ENCODE measurements at places on chromosomes 3 and 15.

GRCh38 chr15:89569090-89569745, 6.1 kb upstream of the TICRR start:
- DNase-seq, result no peak

DNA sequence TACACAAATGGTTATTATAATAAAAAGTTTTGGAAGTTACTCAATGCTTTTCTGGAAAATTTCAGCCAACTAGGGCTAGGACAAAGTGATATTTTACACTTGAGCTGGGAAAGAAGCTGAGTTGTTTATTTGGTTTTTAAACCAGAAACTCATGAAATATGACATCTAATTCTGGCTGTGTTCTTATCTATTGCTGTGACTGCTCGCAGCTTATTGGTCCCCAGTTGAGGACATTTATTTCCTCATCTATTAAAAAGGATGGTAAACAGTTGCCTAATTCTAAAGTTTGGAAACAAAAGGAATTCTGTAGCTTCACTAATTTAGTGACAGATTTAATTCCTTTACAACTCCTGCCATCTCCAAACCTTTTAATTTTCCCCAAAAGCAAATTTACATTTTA, 487.6 kb upstream of the IL12A start:
- DNase-seq, result no peak

DNA sequence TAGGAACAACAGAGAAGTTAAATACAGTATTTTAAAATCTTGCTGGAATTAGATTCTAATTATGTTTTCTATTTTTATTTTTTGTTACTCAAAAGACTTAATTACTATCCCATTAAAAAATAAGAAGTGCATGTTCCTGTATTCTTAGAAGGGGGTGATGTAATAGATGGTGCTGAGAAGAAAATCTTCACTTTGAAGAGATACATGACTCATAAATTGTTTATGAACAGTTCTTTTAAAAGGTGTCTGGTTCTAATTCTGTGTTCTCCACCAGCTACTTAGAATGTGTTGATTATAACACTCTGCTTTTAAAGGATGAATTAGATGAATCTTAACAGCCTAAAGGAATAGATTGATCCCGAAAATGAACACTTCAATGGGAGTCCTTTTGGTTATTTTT, 8.2 kb downstream of the RCN2 start:
- DNase-seq, result no peak

DNA sequence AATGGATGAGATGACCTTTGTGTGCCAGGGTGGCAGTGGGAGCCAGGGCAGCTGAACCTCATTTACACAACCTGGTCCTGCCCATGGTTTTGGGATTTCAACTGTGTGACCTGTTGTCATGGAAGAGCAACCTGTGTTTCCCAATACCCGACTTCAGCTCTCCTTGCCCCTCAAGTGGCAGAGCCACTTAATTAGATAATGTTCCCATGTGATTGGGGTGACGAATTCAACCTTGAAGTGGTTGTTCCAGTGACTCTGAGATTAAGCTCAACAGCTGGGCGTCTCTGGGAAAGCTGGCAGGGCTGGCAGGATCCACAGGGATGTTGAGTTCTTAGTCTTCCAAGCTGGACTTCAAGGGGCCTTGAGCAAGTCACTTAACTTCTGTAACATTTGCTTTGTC, 71.0 kb downstream of the THSD4 start:
- DNase-seq, result no peak

DNA sequence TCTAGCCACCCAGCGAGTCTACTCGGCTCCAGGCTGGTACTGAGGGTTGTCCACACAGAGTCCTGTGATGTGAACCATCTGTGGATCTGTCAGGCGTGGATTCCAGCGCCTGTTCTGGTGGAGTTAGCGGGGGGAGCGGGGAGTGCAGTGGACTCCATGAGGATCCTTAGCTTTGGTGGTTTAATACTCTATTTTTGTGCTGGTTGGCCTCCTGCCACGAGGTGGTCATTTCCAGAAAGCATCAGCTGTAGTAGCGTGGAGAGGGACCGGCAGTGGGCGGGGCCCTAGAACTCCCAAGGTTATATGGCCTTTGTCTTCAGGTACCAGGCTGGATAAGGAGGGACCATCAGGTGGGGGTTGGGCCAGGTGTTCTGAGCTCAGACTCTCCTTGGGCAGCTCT, 446.5 kb downstream of the EDEM1 start:
- DNase-seq, result no peak

GRCh38 chr3:95351158-95351557, 1288.3 kb downstream of the NSUN3 start:
- no peak for DNase-seq

Data from muscle of back (tissue), 13 donors.